Body of pancreas (tissue), 4 donors: ENCODE measurements at places on chromosomes 6 and 20.

- no peak for DNase-seq
Measured at GRCh38 chr20:40309731-40310130, 379.3 kb downstream of the MAFB start.

DNA sequence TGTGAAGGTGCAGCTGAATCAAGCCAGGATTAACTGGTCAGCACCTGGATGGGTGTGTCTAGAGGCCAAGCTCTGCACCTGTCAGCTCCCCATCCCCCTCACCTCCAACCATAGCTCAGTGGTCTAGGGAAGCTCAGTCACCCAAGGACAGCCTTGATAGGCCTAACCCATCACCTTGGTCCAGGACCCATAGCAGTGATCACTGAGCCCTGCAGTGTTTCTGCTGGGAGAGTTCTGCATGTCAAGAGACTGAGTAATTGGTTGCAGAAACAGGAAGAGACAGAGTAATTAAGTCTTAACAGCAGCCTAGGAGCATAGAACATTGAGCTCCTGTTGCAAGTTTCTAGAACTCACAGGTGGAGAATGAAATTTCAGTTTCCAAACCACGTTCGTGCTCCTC lies 18.7 kb upstream of the RALGAPB start:
- DNase-seq = no peak

DNA sequence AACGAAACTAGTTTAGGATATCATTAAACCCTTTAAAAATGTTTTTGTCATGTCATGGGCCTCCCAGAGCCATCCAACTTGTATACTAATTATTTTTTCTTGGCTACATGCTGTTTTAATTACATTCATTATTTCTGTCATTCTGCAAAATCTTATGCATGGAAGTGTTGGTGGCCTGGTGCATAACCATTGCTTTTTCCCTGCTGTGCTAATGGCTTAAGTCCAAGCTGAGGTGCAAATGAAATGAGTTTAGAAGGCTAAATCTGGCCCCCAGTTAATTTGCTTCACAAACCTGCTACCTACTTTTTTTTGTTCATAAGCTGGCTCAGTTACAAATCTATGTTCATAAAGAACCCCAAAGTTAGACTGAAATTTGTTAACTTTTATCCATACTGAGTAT lies 1249.9 kb downstream of the EPHA7 start:
- DNase-seq = no peak

DNA sequence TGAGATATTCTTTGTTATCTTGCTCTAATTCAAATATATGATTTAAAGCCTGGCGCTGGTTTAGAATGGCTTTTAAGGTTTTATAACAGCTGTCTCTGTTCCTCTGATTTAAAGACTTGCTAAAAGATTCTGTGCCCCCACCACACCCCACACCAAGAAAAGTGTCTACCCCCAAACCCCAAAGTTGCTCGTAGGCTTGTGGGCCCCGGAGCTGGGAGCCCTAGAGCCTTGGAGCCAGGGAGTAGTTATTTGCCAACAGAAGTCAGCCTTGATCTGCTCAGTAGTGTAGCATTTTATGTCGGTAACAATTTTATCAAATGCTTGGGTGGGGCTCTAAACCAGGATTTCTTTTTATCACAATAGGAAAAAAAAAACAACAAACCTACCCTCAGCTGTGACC lies 105.2 kb upstream of the TRAF3IP2 start:
- no peak for DNase-seq
